ENCODE measurements at places on chromosomes 7 and 10. TPM values are rescaled to one million over a fixed set of nuclear protein-coding genes. Genes with fewer than 3 reads are reported as not detected.

GRCh38 chr7:134153493-134154136 is 26.5 kb downstream of the LRGUK start:
- no peak for DNase-seq

DNA sequence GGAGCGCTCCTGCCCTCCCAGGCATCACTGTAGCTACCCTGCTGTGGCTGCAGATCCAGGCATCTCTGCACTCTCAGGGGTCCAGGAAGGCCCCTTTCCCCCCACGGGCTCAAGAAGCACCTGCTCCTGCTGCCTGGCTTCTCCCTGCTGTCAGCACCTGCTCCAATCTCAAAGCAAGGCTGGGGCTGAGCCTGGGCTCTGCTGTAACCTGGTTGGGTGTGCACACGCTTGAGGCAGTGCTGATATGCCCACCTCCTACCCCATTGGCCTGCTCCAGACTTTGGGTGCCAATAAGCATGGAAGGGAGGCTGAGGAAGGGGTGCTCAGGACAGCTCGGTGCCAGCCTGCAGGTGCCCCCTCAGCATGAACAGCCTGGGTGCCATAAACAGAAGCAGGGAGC is 185.0 kb downstream of the ZNF438 start:
- DNase-seq: no peak

DNA sequence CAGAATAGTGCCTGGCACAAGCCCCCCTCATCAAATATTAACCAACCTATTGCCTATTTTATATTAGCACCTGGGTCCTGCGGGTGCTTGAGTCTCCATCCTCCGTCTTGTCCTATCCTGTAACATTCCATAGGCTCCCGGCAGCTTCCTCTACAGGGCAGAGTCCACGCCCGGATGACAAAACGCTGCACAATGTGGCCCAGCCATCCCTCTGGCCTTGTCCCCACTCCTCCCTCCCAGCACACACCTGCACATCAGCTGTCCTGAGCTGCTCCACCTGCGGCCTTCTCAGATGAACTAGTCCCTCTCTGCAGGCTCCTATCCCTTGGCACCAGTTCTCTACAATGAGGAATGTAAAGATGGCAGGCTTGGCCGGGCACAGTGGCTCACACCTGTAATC is 153.5 kb upstream of the PDE1C start:
- DNase-seq: peak; percentile 21

DNA sequence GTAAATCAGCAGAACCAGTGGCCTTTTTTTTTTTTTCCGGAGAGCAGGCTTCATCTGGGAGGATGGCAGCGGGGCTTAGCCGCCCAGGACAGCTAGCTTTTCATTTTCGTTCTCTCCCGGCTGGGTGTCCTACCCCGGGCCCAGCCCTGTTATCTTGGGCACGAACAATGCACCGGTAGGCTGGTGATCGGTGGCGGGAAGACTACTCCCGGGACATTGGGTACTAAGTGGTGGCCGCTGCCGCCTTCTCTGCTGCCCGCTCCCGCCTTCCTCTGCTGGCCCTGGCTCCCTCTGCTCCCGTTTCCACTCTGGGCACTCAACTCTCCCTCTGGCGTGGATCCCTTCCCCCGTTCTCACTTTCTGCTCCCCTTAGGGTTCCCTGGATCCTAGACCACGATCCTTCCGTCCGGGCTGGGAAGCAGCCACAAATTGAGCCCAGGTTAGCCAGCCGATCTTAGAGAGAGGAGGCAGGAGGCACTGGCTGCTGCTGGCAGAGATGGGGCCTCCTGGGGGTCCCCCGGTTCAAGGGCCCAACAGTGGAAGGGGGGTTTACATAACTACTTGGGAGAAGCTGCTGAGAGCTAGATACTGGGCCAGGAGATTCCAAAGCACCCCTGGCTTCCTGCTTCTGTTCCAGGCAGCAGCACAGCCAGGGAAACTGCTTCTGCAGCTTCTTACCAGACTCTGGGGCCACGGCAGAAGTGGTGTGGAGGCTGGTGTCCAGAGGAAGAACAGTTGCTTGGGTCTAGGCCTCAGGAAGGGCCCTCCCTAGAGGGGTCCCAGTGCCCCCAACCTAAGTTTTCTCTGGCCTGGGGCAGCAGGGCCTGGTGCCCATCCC is 1.8 kb downstream of the TLX1 start:
- no peak for DNase-seq

GRCh38 chr10:49139846-49140195 is 6.0 kb upstream of the FAM170B start:
- no peak for DNase-seq

DNA sequence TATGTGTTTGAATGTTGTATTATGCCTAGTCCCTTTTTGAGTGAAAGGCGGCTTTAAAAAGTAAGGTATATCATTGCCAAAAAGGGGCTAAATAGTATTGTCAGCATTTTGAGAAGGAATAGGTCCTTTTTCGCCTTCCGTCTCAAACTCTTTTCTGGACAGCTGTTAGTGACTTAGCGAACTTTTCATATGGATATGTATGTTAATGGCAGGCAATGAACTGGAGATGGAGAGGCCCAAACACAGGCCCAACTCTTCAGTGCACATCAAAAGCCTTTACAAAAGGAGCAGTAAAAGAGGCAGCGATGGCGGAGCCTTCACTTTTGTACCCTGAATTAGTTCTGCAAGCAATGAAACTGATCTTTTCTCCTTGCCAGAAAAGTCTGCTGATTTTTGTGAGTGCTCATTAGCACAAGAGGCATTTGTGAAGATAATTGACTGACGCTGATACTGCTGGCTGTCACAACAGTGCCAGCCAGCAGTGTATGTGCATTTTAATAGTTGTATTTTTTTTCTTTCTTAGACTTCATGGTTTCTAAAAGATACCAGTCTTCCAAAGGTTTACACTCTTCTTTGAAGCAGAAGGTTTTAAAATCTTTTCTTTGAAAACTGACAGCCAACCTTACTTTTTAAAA is 243.7 kb upstream of the SP8 start:
- no peak for DNase-seq

DNA sequence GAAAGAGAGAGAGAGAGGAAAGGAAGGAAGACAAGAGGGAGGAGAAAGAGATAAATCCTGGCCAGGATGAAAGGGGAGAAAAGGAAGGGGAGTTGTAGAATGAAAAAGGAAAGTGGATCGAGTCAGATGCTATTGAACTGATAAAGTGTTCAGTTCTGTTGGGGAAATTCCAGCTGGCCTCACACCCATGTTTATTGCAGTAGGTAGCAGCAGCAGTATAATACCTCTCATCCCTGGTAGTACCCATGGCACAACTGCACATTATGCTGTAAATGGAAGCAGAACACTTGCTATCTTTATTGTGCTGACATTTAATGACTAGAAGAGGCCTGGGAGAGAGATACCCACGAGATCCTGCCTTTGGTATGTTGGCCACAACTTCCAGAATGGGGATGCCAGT is 178.1 kb downstream of the EVX1 start:
- DNase-seq: no peak

GRCh38 chr7:33612442-33612841 is 292.9 kb upstream of the BMPER start:
- no peak for DNase-seq

GRCh38 chr7:3805151-3805550 is 504.1 kb downstream of the SDK1 start:
- no peak for DNase-seq

- no peak for DNase-seq
Measured at GRCh38 chr10:131437556-131438475, 126.3 kb upstream of the TCERG1L start.

GRCh38 chr10:28761084-28761846 is 83.9 kb downstream of the BAMBI start:
- no peak for DNase-seq

GRCh38 chr7:36344622-36345021 is 45.0 kb upstream of the ANLN start:
- DNase-seq: no peak

- no peak for DNase-seq
Measured at GRCh38 chr7:7706556-7707172, 11.7 kb downstream of the RPA3 start.

DNA sequence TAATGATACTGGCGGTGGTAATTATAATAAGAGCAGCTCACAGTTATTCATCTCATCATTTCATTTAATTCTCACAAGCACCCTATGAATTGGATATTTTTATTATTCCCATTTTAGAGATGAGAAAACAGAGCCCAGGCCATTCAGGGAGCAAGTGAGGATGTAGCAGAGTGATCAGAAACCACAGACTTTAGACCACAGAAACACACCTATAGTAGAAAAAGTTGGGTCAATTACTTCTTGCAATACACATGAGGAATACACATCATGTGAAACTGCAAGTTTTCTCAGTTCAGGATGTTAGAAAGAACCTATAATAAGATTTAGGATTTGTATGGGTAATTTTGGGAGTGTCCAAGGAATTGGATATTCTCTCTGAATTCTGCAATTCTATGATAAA is 278.0 kb downstream of the ADRA2A start:
- no peak for DNase-seq

- DNase-seq: peak; percentile 91
Measured at GRCh38 chr7:100130608-100131453, 4.1 kb downstream of the MBLAC1 start.

DNA sequence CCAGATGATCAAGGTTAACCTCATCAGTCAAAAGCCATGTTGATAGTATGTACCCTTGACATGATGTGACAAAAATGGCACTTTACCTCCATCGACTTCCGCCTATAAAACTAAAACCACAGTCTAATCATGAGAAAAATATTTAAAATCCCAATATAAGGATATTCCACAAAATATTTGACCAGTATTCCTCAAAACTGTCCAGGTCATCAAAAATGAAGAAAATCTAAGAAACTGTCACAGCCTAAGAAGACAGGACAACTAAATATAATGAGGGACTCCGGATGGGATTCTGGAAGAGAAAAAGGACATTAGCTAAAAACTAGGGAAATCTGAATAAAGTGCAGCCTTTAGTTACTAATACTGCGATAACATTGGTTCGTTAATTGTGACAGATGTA is 67.6 kb downstream of the XPNPEP1 start:
- DNase-seq: no peak

- no peak for DNase-seq
Measured at GRCh38 chr10:84243759-84244158, 1.1 kb upstream of the RGR start.

Gene SPAM1
- polyA plus RNA-seq: not detected

Gene PRPS1L1
- polyA plus RNA-seq: not detected

Gene NAPEPLD
- polyA plus RNA-seq: 4.4 TPM

Gene ACBD7
- not detected for polyA plus RNA-seq

Gene DENND2A
- polyA plus RNA-seq: 1.6 TPM

Gene WNT16
- not detected for polyA plus RNA-seq

Gene SFRP4
- polyA plus RNA-seq: 0.18 TPM

All from liver (tissue), 10 donors.